Stimulated activated CD4-positive, alpha-beta T cell treated with anti-CD3 and anti-CD28 coated beads, TNF-alpha, amount 100 ng/mL, for 48 hours (primary cell): ENCODE measurements at places on chromosomes 3 and 15.

- DNase-seq = no peak
Measured at GRCh38 chr15:44918136-44918535, 38.4 kb upstream of the TERB2 start.

DNA sequence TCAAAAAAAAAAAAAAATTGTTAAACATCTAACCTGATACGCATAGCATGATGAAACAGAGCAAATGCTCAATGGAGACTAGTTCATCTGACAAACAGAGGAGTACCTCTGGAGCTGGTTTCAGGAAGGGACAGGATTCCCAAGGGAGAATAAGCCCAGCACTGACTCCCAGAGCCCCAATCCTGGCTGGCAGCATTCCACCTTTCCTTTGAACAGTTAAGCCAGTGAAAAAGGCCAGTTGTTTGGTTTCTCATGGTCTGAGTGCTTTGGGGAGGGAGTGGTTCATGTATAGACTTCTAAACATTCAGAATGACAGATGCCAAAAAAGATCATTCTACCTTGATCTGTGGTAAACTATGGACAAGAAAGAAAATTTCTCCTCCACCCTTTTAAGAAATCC is 277.9 kb upstream of the RARB start:
- no peak for DNase-seq

- no peak for DNase-seq
Measured at GRCh38 chr3:101847328-101847727, 2.0 kb upstream of the NFKBIZ start.

DNA sequence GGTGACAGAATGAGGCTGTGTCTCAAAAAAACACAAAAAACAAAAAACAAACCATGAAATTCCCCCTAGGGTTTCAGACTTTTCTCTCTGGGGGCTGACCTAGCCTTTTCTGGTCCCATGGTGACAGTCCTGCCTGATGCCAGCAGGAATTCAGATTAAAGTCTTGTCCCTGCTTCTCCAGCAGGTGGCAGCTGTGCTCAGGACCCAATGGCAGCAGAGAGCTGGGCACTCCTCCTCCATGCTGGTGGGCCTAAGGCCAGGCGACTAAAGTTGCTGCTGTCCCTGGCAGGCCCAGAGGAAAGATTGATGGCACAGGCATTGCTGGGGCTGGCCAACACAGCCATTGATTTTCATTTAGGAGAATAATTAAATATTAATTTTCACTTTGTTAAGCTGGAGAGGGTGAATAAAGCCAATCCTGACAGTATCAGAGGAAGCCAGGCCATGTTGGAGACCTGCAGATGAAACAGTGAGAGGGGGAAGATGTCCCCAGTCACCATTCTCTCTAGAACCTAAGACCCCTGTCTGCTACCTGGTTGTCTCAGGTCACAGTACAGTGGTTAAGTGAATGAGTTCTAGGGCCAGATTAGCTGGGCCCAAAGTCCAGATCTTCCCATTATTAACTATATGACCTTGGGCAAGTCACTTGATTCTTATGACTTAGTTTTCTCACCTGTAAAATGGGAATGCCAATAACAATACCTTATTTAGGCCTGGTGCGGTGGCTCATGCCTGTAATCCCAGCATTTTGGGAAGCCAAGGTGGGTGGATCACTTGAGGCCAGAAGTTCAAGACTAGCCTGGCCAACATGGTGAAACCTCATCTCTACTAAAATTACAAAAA is 7.1 kb downstream of the CELF6 start:
- peak; percentile 46 for DNase-seq

DNA sequence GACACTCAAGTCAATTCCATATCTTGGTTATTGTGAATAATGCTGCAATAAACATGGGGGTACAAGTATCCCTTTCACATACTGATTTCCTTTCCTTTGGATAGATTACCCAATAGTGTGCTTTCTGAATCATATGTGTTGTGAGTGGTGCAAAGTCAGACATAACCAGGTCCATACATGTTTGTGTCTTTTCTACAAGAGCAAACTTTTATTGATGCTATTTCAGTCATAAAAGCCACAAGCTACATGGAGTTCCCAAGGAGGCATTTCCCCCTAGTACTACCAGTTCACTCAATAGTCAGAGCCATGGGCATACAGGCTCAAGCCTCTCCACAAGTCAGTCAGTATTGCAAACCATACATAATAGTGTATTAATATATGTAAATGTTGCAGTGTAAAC is 10.1 kb downstream of the CEP63 start:
- DNase-seq = no peak

DNA sequence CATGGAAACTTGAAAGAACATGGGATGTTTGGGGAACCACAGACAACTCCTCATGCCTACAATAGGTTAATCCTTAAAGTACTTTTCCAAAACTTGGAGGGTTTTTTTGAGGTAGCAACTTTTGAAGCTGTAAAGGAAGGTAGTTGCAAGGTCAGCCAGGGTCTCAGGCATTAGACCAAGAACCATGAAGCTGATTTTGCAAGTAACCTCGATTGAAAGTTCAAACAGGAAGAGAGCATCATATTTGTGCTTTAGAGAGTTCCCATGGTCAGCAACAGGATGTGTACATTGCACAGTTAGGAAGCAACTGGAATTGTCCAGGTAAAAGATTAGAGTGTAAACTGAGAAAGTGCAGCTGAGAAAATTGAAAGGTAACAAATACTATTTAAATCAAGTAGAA is 199.8 kb upstream of the NR2F2 start:
- no peak for DNase-seq

- DNase-seq = no peak
Measured at GRCh38 chr3:146895026-146895749, 290.0 kb upstream of the PLSCR5 start.

GRCh38 chr3:48639944-48640606 is 4.8 kb upstream of the SLC26A6 start:
- no peak for DNase-seq

DNA sequence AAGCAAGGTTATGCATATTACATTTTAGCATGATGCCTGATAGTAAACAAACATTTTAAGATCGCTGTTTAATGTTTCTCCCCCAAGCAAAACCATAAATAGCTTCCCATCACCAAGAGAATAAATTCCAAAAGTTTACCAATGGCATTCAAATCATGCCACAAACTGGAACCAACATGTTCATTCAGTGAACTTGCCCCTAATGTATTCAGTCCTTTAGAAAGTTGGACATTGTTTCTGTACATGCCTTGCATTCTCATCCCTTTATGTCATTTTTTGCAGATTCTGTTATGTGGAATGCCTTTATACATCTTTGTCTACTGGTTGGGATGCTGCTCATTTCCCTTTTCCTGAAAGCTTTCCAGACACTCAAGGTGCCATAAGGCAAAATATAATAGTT is 105.5 kb downstream of the PYDC2 start:
- DNase-seq = no peak

DNA sequence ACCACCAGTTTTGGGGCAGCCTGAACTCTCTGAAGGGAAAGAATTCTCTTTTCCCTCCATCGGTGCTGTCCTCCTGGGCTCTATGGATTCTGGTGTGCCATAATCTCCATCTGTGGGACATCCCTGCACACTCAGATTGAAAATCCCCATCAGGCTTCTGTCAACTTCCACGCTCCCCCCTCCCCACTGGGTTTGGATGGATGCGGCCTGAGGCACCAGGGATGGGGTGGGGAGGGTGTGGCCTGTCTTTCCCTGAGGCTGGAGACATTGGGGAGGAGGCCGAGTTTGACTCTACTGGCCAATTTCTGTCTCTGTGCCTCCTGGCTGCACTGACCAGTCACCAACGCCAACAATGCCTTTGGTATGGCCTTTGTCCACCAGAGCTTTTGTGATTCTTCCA is 16.3 kb upstream of the FBLN2 start:
- DNase-seq = no peak

- DNase-seq = no peak
Measured at GRCh38 chr15:92606126-92606835, 49.3 kb downstream of the FAM174B start.

GRCh38 chr3:73786998-73787397 is 162.3 kb upstream of the PDZRN3 start:
- DNase-seq = no peak

- DNase-seq = no peak
Measured at GRCh38 chr3:120033596-120033995, 60.7 kb downstream of the GSK3B start.

GRCh38 chr3:171753665-171754408 is 56.4 kb downstream of the PLD1 start:
- DNase-seq = no peak

- no peak for DNase-seq
Measured at GRCh38 chr3:37054370-37054769, 61.1 kb downstream of the MLH1 start.

DNA sequence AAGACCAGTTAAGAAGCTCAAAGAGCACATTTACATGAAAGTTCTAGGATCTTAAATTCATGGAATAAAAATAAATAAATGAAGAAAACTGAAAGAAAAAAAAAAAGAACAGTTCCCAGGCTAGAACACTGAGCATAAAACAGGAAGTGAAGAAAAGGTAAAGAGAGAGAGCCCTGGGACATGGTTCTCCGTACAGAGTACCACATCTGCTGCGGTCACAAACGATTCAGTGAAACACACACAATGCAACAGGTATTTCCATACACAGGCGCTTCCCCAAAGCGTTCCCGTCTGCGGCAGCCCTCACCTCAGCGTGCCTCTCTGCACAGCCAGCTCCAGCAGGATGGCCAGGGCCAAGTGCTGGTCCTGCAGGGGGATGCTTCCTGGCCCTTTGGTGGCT is 49.4 kb downstream of the HERC2 start:
- DNase-seq = no peak

- no peak for DNase-seq
Measured at GRCh38 chr15:61764141-61764540, 296.1 kb downstream of the VPS13C start.

DNA sequence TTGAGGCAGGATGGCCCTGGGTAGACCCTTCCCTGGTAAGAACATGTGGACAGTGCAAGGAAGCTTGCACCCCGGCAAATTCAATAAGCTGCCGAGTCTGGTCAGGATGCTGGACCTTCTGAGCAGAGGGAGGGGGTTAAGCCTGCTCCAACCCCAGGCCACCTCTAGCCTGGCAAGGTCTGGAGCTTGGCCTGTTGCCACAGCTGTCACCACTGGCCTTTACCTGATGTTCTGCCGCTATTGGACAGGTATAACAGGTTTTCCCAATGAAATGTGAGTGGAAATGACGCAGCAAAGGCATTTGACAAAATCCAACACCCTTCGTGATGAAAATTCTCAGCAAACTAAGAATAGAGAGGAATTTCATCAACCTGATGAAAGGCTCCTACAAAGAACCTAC is 699 bp upstream of the MESP1 start:
- DNase-seq = no peak
